ENCODE measurements at places on chromosomes 1 and 21.

- no peak for DNase-seq
Observed at GRCh38 chr1:8938232-8938999, 7.3 kb upstream of the CA6 start.

DNA sequence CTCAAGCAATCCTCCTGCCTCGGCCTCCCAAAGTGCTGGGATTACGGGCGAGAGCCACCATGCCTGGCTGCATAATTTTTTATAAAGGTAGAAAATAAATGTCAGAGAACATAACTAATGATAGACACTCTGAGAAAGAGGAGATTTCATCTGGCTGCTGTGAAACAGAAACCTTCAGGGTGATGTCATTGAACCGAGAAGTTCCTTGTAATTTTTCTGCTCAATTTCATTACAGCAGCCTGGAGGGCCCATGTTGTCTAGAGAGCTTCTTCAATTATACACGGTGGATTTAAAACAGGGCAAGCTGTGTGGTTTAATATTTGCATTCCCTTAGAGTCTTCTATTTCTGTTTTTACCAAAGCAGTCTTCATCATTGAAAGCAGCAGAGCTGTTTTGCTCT lies 64.3 kb upstream of the MORC3 start:
- no peak for DNase-seq

DNA sequence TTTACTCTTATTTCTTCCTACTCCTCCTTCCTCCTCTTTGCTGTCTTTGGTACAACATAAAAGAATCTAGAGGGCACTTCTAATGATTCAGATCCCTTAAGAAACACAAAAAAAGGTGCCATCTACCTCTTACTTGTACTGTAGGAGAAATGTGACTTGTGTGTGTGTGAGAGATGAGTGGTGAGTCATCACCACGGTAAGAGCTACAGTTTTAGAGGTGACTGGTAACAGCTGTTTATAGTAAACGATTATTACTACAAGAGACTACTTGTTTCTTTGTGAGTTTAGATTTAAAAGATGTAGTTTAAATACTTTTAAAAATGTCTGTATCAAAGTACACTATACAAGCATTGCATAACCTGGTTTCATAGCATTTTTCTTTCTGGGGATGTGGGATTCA lies 40.4 kb downstream of the SLC35D1 start:
- DNase-seq: no peak

GRCh38 chr1:42529724-42530181 lies 66.7 kb downstream of the CCDC30 start:
- DNase-seq: no peak

GRCh38 chr1:47837056-47837830 lies 159.9 kb downstream of the TRABD2B start:
- no peak for DNase-seq

- DNase-seq: no peak
Observed at GRCh38 chr1:231214918-231215680, 25.9 kb upstream of the GNPAT start.

- DNase-seq: no peak
Observed at GRCh38 chr1:47216278-47217059, 15.6 kb downstream of the TAL1 start.

DNA sequence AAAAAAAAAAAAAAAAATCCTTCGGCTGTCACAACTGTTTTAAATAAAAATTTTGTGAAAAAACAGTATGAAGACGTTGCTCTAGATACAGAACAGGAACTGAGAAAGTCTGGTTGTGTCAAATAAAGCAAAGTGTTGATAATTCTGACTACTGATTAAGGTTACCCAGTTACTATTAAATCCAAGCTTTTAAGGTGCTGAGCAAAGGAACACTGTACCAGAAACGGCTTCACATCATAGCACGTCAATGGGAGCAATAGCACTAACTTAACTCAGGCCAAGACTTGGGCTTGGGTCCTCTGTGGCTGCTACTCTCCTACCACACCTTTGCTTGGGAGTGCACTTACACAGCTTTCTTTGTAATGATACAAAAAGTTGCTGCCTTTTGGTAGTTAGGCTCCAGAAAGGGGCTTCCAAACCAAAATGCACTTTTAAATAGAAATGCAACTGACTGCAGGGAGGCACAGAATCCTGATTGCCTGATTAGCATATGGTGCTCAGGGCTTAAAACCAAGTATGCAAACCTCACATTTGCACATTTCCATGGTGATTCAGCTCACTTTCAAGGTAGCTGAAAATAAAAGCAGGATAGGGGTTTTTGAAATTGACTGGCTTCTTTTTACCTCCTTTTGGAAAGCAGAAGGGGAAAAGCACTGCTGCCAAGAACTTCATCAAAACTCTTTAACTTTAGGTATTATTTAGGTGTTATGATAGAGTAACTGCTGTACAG lies 6.3 kb downstream of the MCL1 start:
- DNase-seq: peak; percentile 39

- DNase-seq: peak; percentile 45
Observed at GRCh38 chr1:51945591-51945990, 44.9 kb downstream of the RAB3B start.

DNA sequence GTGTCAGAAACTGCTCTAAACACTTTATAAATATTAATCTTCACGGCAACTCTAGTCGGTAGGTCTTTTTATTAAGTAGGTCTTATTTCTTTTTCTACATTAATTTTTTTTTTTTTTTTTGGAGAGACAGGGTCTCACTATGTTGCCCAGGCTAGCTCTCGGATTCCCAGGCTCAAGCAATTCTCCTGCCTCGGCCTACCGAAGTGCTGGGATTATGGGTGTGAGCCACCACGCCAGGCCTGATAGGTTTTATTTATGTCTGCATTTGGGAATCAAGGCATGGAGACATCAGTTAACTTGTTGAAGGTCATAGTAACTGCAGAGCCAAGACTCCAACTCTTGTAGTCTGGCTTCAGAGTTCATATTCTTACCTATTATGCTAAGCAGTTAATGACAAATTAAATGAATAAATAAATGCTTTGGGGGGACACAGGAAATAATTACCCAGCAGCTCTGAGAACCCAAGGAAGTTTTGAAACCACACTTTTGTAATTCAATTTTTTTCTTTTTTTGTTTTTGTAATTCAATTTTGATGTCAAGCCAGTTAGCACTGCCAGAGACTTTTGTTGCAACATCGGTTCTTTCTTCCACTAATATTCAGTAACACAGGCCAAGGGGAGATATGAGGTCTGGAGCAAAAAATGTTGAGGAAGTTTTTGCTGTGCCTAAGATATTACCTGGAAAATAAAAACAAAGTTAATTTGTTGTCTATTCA lies 9.4 kb upstream of the UAP1 start:
- peak; percentile 60 for DNase-seq

GRCh38 chr1:160226623-160227022 lies 21.4 kb downstream of the PEA15 start:
- no peak for DNase-seq

DNA sequence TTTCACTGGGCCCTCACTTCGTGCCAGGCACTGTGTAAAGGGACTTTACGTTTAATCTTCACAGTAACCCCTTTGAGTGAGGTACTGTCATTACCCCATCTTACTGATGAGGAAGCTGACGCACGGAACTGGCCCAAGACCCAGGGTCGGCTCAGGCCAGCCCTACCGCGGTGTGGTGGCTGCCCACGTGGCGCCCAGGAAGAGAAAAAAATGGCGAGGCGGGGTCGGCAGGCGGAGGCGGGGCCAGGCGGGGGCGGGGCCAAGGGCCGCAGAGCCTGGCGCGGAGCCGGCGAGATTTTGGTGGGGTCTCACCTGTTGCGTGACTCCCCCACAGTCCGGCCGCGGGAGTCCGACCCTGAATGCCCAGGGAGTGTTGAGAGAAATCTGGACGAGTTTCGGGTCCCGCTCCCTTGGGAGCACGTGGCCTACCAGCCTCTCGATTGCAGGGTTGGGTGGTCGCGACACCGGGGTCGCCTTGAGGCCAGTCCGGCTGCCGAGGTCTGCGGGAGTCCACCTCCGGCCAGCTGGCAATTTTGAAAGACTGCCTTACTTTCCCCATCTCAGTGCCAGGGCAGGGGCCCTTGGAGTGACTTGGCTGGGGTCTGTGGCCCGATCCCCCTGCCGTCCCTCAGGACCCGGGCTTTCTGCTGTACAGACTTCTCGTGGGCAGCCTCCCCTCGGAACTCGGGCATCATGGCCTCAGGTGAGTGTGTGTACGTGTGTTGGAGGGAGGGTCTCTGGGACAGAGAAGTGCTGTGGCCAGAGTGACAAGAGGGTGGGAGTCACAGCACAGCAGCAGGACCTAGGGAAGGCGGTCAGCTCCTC lies at the start of the genes AMPD2 and GNAT2:
AMPD2 (plus strand) TSS at position 262 of the 825 bp plus-strand sequence. CDS start 1,339 bp downstream, outside the sequence.
GNAT2 (minus strand) TSS at position 41 of the 825 bp plus-strand sequence. CDS start 6,746 bp downstream, outside the sequence.
- DNase-seq: peak; percentile 88

DNA sequence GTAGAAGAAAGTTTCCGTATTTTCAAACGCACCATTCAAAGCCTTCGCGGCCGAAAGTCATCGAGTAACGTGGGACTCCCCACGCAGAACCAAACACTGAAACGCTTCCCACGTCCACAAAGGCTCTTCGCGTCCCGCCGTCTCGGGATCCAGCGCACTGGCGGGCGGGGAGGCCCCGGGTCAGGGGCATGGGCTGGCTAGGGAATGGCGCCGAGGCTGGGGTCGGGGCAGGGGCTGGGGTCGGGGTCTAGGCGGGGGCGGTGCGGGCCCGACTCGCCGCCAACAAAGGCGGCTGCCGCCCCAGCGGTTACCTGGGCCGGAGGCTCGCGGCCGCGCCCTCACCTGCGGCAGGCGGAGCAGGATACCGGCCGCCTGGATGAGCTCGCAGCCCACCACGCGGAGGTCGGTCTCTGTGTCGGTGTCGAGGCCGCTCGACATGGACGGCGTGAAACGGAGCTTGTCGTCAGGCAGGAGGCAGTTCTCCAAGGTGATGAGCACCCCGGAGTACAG lies 403 bp downstream of the CCNL2 start:
- no peak for DNase-seq

All from fibroblast of gingiva (primary cell).